ENCODE measurements at places on chromosomes 7 and 10.
A peak's percentile ranks its signal among the peaks of the same experiment; 100 is the strongest.

GRCh38 chr10:117743509-117743908, 201.0 kb downstream of the EMX2 start:
- no peak for DNase-seq

DNA sequence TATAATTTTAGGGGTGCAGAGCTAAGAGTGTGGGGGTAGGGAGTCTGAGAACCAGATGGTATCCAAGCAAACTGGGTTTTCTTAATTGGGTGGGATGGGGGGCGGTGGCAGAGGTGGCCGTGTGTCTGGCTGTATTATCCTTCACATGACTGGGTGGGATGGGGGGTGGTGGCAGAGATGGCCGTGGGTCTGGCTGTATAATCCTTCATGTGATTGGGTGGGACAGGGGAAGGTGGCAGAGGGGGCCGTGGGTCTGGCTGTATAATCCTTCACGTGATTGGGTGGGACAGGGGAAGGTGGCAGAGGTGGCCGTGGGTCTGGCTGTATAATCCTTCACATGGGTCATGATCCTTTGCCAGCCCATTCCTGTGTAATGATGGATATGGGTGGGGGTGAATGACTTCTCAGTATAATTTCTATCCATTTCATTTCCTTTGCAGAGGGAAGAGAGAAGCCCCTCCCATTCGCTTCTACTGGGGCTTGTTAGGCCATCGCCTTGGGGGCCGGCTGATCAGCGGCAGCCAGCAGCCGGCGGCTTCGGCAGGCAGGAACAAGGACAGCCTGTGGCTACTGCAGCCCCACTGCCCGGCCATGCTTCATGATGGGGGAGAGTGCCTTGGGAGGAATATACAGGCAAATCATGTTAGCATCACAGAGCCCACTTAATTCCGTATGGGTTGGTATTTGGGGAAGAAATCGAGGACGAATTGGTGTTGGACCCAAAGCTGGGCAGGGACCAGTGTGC, 179.6 kb upstream of the MKI67 start:
- no peak for DNase-seq

GRCh38 chr10:92692080-92692671, 2.4 kb downstream of the HHEX start:
- DNase-seq: no peak

- peak; percentile 94 for DNase-seq
These were observed 32.8 kb upstream of the SFTPD start for GRCh38 chr10:79981450-79982361.

- DNase-seq: peak; percentile 12
These were observed 8.8 kb upstream of the SMKR1 start for GRCh38 chr7:129493555-129493954.

DNA sequence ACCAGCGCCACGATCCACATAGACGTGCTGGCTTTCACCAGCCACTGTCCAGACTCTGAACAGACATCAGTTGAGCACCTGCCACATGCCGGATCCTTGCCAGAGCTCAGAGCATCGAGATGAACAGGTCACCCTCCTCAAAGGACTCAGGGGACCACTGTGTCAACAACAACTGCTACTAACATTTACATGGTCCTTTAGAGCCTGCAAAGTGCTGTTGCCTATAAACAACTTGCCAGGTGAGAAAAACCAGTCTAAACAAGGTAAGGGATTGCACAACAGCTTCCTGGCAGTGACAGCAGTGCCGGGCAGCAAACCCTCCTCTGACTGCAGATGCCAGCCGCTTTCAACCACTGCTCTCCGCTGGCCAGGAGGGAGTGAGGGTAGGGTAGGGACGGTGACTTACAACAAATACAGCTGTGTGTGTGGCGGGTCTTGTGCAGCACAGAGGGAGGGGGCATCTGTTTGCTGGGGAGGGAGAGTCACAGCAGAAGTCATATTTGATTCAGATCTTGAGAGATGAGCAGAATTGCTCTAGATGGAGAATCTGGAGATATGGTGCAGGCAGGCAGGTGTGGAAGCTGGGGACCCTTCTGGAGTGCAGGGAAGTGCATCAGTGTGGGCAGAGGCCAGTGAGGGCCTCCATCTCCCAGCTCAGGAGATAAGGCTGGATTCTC, 32.8 kb upstream of the RHEB start:
- peak; percentile 99 for DNase-seq

DNA sequence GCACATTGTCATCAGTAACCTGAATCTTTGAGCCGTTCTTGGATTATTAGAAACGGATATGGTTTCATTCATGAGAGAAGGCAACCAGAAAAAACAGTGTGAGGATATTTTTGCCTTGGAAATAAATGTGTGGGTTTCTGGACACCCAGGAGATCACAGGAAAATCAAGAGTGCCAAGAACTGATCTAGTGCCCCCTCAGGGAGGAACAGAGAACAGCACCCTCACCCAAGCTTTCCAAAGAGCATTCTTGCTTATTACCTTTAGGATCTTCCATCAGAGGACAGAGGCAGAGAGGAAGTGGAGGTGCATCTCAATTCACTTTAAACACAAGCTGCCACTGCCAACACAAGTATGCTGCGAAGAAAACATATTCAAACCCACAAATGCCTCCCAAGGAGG, 851.5 kb upstream of the COBL start:
- peak; percentile 56 for DNase-seq

- no peak for DNase-seq
These were observed 13.9 kb downstream of the GRB10 start for GRCh38 chr7:50768485-50769474.

DNA sequence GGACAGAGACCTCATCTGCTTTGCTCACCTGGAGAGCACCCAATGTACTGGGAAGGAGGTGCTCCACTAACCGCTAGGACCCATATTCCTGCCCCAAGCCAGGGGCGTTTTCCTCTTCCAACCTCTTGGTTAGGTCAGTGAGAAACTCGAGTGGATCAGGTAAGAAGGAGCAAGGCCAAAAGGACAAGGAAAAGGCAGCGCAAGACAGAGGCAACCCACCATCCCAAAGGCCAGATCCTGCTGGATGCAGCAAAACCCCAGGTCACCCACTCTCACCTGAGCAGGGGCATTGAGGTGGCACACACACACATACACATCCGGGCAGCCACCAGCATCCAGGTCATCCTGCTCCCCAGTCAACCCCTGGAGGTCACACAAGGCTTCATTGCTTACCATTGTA, 105.1 kb downstream of the GRID1 start:
- no peak for DNase-seq

DNA sequence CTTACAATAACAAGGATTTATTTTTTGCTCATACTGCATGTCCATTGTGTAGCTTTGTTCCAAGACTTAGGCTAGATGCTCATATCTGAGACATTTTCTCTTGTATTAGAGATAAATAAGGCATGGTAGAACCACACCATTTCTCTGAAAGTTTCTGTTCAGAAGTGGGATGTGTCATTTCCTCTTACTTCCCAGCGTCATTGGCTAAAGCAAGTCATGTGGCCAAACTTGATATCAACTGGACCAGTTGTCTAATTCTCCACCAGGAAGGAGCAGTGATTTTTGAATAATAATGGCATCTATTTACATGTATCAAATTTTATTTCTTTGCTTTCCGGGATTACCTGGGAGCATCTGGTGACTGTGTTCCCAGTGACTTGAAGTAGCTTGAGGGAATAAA, 38.3 kb downstream of the AHCYL2 start:
- no peak for DNase-seq

GRCh38 chr10:95560278-95561176, 644 bp downstream of the SORBS1 start:
- peak; percentile 77 for DNase-seq

GRCh38 chr7:47303014-47303694, 278.8 kb downstream of the TNS3 start:
- DNase-seq: no peak

GRCh38 chr7:151366880-151367222, 25.2 kb downstream of the NUB1 start:
- DNase-seq: no peak

DNA sequence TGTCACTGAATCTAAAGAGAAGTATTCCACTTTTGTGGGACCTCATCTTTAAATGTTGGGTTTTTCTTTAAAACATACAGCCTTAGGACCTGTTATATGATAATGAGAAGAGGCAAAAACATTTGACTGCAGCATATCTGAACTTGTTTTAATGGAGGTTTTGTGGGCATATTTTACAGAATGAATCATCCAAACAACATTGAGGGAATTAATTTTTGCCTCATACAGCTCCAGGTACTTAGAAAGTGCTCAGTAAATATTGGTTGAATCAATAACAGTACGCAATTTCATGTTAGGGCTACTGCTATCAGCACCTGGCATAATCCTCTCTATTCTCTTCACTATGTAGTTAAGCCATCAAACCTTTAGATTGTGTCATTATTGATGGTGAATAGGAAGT, 115.9 kb downstream of the MALRD1 start:
- DNase-seq: peak; percentile 28
